ENCODE measurements at places on chromosomes 5 and 9.

DNA sequence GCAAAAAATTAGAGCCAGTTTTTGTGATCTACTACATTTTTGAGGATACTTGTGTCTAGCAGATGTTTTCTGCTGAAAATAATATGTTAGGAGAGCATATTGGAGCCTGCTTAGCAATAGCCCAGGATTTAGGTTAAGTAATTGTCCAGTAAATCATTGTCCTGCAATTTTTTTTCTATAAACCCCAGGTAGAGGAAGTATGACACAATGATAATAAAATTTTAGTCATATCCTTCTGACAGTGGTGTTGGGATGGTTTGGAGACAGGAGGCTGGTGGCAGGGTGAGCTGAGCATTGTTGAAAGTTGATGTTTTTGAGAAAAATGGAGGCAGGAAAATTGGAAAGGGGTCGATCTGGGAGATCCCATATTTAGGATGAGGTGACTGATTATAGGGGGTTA is 3.5 kb downstream of the SNCAIP start:
- DNase-seq, result no peak

DNA sequence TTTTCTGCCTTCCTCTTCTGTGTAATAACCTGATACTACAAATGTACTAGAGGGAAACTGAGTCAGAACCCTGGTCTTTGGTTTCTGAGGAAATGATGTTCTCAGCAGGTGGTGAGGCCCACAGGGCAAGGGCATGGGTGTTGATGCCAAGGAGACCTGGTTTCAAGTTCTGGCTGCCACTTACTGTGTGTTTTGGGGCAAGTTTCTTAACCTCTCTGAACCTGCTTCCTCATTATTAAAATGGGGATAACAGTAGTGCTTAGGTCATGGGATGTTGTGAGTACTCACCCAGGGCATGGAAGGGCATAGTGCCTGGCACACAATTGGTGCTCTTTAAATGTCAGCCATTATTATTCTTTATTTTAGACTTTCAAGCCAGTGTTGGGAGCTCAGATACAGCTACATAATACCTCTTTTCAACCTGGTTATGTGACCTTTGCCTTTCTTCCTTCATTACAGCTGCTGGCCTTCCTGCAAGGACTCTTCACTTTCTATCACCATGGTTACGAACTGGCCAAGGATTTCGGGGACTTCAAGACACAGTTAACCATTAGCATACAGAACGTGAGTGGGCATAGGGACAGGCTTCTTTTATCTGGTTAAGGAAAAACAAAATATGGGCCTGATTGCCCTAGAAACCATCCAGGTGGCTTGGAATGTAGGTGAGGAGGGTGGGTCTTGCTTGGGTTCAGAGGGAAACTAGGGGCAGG is 131.5 kb downstream of the ARHGAP26 start:
- DNase-seq, result no peak

GRCh38 chr5:74938250-74938933 is 72.2 kb upstream of the FAM169A start:
- DNase-seq, result no peak

GRCh38 chr5:97363577-97363976 is 180.5 kb upstream of the RIOK2 start:
- DNase-seq, result no peak

DNA sequence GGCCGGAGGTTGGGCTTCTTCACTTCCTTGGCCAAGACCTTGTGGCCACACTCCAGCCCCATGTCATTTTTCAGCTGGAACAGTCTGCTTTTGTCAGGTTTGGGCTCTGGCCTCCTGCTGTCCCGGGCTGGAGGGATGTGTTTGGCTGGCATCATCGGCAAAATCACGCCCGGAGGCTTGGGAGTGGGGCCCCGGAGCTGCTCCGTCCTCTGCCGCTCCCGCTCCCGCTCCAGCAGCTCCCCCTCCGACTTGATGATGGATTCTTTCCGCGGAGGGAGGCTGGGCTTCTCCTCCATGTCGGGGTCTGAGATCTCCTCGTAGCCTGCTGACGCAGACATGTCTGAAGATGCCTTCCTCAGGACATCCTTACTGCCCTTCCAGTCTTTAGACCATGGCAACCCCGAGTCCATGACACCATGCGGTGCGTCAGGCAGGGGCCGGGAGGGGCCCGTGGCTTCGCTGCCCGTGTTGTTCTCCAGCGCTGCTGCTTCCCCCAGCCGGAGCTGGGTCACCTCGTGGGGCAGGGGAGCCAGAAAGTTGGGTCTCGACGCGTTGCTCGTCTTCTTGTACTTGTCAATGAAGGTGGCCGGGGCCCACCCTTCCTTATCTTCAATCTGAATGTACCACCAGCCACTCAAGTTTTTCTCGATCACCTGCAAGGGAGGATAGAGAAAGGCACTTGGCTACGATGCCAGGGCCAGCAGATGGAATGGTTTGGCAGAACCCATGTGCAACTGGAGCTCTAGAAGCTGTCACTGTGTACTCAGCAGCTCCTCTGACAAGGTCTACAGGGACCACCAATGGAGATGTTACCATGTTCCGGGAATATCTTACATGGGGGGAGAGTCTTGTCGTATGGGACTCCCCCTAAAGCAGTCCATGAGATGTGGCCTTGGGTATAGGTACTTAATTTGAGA is 56.0 kb upstream of the UBTD2 start:
- DNase-seq, result no peak

DNA sequence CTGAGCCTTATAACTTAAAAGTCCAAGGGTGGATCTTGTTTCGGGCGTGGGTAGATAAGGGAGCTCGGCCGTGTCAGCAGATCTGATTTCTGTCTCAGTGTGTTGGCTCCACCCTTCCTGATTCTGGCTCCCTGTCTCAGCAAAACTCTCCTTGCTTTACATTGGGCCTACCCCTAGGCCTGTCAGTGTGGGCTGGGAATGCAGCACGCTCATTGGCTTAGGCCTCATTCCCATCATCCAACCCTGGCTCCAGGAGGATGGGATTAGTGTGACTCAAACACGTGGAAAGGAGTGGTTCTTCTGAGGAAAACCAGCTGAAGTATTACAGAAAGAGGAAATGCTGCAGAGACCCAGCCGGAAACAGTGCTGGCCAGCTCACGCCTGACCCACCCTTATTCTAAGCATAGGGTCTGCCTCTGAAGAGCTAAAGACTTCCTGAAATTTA is 59.9 kb downstream of the ZFAND5 start:
- no peak for DNase-seq

GRCh38 chr5:43565043-43565442 is 8.2 kb upstream of the PAIP1 start:
- DNase-seq, result no peak

DNA sequence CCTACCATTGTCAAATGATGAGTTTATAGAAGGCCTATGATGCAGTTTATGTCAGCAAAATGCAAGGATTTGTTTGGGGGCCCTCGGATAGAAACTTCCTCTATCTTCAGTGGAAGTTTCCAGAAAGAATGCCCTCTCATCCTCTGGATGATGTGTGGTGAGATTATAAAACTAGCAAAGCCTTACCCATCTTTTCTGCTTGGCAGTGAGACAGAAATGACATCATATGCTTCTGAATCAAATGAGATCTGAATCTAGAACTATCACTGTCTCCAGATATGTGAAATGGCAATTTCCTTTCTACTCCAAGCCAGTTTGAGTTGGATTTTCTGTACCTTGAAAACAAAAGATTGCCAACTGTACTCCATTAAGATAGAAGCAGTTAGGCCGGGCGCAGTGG is 60.4 kb upstream of the CKMT2 start:
- no peak for DNase-seq

DNA sequence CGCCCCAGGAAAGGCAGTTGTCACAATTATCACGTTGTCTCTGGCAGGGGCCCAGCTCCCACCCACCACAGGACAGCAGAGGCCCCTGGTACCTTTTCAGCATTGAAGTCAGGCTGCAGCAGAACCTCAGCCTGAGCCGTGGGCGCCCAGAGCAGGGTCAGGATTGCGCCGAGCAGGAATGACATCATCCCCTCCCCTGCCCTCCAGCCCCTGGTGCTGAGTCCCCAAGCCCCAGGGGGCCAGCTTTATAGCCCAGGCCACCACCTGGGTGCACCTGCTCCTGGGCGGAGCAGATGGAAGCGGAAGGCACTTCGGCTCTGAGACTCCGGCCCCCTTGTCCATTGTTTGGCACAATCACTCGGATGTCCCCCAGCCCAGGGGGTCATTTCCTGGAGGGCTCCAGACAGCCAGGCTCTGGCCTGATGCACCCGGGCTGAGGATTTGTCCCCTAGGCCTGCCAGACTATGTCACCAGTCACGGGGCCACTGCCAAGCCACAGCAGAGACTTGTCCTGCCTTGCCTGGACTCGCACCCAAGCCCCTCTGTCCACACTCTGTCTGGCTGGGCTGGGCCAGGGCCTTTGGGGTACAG is at the start of gene LCN15:
LCN15 (minus strand) TSS at position 218 of the 591 bp plus-strand sequence; CDS start at position 188, 30 bp downstream.
- no peak for DNase-seq

GRCh38 chr5:147040856-147041255 is 162.3 kb upstream of the PPP2R2B start:
- DNase-seq, result no peak

GRCh38 chr9:126838895-126839294 is 21.5 kb upstream of the ZBTB34 start:
- DNase-seq, result no peak

- DNase-seq, result no peak
Observed at GRCh38 chr5:119322312-119322947, 33.4 kb upstream of the TNFAIP8 start.

DNA sequence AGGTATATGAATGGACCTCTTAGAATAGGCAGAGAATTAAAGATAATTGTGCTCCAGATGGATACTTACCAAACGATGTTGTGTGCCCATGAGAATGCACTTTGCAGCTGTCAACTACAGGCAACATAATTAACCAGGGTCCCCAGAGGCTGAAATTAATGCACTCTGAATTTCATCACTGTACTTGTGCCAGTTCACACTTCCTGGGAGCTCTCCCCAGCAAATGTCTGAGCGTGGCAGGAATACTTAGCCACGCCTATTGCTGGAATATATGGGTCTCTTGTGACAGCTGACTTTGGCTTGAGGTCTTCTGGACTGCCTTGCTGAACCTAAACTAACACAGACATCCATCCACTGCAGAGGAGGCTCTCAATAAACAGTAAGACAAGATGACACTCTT is 11.9 kb upstream of the C1QTNF2 start:
- no peak for DNase-seq

- DNase-seq, result no peak
Observed at GRCh38 chr9:101639785-101640665, 45.3 kb upstream of the PPP3R2 start.

- no peak for DNase-seq
Observed at GRCh38 chr9:82972446-82972845, 90.5 kb downstream of the RASEF start.

DNA sequence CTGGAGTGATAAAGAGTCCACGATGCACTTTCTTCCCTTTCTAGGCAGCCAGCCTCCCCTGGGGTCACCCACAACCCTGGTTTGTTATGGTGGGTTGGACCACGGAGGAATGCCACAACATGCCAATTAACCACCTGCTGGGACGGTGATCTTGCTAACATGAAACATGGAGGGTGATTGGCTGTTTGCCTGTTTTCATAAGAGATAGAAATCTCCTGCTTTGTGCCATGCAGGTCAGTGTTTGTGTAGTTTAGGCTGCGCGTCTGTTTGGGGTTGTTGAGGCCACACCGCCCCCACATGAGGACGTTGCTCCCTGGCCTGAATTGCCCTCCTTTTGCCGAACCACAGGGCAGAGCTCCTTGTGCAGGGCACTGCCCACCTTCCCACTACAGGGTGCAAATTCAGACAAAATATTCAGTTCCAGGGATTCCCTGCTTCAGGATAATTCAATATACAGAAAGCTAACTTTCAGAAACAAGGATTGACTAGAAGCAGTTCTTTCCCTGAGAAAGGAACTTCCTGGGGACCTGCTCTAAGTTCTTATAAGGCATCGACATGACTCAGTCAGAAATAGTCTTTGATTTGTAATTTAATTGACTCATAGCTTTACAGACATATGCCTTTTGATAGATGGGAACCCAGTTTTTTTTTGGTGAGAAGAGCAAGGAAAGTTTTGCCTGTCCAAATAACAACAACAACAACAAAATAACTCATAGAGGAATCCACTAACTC is 427.6 kb downstream of the GADD45G start:
- DNase-seq, result no peak

GRCh38 chr5:125286271-125286670 is 539.8 kb upstream of the ZNF608 start:
- DNase-seq, result no peak

DNA sequence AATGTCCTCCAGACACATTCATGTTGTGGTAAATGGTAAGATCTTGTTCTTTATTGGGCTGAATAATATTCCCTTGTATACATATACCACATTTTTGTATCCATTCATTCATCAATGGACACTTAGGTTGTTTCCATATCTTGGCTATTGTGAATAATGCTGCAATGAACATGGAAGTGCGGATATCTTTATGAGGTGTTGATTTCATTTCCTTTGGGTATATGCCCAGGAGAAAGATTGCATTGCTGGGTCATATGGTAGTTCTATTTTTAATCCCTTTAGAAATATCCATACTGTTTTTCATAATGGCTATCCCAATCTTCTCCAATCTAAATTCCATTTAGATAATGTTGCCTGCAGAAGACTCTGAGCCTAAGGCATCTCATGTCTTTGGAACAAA is 78.0 kb upstream of the TNC start:
- DNase-seq, result no peak

GRCh38 chr5:133527311-133527710 is 85.0 kb downstream of the FSTL4 start:
- DNase-seq, result no peak

GRCh38 chr9:4935001-4935672 is 49.9 kb upstream of the JAK2 start:
- no peak for DNase-seq

- no peak for DNase-seq
Observed at GRCh38 chr9:8924562-8924961, 1125.0 kb upstream of the DMAC1 start.

DNA sequence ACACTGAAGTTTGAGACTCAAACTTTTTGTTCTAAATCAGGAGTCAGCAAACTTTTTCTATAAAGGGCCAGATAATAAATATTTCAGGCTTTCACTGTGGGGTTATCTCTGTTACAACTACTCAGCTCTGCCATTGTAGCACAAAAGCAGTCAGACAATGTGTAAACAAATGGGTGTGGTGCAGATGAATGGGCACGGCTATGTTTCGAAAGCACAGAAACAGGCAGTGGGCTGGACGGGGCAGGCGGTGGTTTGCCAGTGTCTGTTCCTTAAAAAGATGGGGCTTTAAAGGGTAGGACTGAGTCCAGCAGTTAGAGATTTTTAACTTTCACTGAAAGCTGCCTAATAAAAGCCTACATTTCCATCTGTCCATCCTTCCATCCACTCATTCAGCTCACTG is 48.9 kb downstream of the PFDN1 start:
- DNase-seq, result no peak

DNA sequence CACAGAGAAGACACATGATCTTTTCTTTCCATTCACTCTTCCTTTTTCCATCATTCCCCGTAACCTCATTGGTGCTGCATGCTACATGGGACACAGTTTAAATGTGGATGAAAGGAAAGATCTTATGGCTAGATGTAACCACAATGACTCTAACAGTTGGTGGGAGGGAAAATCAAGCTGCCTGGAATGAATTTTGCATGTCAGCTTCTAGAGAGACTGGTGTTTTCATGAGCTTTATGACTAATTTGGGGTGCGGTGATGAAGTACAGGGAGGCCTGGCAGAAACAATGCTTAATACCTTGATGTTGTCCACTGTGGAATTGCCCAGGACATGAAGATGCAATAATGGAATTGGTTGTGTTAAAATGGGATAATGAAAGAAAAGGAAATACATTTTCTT is 55.9 kb upstream of the MYO10 start:
- DNase-seq, result no peak
